Ammon's horn (tissue), 1 donor: ENCODE measurements at places on chromosomes 7 and 10.

DNA sequence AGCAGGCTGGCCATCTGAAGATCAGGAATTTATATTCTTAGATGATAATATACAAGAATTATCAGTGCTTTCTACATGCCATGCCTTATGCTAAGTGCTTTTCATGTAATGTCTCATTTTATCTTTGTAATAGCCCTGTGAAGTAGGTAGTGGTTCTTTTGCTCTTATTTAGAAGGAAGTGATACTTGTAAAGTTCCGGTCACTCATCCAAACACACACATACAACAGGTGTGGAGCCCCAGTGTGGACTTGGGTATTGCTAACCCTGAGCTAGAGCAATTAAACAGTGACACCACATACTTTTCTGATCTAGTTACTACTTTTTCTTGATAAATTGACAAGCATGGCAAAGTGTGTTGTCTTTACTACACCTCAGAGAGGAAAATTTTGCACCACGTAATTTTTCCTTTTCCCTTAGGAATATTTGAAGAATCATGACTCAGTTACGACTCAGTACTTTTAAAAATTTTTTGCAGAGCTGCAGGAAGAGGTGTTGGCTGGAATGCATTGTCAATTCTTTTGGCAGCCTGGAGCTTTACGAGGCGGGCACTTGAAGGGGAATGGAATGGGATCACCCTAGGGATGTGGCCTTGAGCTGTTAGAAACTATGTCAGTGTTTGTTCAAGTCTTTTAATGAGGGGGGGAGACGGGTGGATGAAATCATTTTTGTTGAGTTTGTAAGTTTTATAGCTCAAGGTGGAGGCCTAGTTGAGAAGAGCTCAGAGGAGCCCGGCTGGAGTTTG lies 212.5 kb upstream of the CELF2 start:
- no peak for DNase-seq

DNA sequence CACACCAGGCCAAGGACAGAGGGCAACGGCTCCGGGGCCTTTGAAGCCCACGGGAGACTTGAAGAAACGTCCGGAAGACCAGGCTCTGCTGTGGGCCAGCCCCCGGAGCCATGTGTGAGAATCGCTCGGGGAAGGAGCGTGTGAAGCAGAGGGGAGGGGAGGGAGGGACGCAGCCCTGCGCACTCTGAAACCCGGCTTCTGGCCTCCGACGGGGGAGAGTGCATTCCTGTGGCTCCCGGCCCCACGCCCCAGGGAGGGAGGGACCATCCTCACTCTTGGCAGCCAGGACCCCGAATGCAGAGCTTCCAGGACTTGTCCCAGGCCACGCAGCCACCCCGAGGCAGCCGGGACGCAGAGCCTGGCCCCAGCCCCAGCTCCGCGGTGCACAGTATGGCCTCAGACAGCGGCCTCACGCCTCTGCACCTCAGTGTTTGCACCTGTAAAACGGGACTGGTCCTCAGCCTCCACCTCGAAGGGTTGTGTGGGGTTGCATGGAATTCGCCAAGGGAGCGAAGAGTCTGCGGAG lies 67.4 kb downstream of the PDGFA start:
- DNase-seq: no peak

- peak; percentile 21 for DNase-seq
These were observed 5.4 kb downstream of the SFR1 start for GRCh38 chr10:104127411-104127810.

DNA sequence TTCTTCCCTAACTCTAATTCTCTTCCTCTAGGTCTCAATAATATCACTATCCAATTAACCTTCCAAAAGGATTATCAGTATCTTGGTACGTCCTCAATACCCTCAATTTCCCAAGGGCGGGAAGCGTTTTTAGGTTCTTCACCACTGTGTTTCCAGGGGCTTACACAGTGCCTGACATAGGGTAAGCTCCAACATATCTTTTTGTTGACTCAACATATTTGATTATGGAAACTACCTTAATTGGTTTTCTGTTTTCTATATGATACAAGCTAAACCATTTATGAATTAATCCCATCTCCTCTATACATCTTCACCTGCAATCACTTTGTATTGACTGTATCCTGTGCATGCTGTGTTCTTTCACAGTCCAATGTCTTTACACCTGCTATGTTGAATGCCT lies 987.3 kb downstream of the GRID1 start:
- DNase-seq: no peak

- DNase-seq: no peak
These were observed 27.2 kb upstream of the WNT16 start for GRCh38 chr7:121301446-121302213.

GRCh38 chr10:48358162-48358561 lies 51.7 kb downstream of the MAPK8 start:
- DNase-seq: no peak

DNA sequence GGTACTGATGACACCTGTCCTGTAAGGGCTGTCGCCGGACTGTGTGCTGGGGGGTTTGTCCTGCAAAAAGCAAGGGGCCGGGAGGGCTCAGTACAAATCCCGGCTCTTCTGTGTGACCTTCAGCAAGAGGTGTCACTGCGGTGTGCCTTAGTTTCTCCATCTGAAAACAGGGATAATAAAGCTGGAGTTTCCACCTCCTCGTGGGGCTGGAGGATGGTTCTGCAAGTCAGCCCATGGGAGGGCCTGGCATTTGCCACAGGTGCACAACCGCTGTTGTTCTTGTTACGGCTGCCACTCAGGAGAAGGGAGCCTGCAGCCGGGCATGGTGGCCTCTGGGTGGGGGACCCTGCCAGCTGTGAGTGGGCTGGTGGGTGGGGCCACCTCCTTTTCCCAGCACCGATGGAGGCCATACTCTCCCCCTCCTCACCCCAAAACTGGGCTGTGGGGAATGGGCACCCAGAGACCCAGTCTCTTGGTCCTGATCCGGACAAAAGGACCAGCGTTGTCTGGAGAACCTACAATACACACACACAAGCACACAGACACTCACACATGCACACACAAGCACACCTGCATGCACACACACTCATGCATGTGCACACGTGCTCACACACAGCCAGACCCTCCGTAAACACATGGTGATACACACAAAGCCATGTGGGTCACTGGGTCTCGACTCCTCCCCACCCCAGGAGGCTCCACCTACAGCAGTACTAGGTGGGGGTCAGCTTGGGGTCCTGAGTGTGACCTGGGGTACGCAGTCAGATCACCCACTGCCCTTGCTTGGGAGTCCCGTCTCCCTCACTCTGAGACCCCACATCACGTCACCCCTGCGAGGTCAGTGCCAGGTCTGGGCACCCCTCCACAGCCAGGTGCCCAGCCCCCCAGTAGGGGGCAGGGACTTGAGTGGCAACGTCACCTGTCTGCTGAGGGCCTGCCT lies 34.1 kb downstream of the ELFN1 start:
- DNase-seq: no peak

DNA sequence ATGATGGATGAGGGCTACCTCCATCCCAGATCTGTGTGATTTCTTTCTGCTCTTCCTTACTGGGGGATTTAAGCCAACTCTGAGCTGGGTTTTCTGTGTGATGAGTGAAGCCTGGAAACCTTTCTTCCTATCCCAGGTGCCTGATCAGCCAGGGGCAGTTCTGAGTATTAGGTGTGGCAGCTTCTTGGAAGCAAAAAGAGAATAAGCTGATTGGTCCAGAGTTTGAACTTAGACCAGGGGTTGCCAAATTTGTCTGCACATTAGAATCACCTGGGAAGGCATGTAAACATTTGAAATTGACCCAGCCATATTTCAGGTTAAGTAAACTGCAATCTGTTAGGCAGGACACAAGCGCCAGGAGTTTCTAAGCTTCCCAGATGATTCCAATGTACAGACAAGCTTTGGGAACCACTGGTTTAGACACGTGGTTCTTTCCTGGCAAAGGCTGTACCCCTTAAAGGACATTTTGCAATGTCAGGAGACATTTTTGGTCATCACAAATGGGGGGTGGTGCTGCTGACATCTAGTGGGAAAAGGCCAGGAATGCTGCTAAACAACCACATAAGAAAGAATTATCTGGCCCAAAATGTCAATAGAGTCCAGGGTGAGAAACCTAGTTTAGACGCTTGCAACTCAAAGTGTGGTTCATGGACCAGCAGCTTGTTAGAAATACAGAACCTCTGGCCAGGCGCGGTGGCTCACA lies 160.5 kb upstream of the GHITM start:
- no peak for DNase-seq

GRCh38 chr10:61330669-61331068 lies 122.5 kb downstream of the TMEM26 start:
- no peak for DNase-seq

DNA sequence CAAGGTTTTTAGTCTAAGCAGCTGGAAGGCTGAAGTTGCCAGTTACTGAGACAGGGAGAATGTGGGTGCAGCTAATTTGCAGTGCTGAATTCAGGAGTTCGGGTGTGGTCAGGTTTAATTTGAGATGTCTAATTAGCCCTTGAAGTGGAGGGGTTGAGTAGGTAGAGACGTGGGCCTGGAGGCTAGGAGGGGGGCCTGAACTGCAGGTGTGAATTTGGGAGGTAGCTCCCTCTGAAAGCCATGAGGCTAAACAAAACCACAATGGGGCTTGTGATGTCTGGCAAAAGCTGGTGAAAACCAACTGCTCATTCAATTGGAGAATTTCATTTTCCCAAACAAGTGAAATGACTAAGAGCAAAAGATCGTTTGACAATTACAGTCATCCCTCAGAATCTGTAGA lies 246.0 kb upstream of the NFE2L3 start:
- DNase-seq: no peak

GRCh38 chr10:86756511-86757112 lies at the start of gene BMPR1A:
Gene BMPR1A (plus strand): TSS chr10:86756619. CDS start chr10:86876019, 119,400 bp downstream.
- DNase-seq: no peak
